Sigmoid colon (tissue), 7 donors: ENCODE measurements at places on chromosomes 4 and X. TPM values are rescaled to one million over a fixed set of nuclear protein-coding genes. Genes with fewer than 3 reads are reported as not detected.

DNA sequence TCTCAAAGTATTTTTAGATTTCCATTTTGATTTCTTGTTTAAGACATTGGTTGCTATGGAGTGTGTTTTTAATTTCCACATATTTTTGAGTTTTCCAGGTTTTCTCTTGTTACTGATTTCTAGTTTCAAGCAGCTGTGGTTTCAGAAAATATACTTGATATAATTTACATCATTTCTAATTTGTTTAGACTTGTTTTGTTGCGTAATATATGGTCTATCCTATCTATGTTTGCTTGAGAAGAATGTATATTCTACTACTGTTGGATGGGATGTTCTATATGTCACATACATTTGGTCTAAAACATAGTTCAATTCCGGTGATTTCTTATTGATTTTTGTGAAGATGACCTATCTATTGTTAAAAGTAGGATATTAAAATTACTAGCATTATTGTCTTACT lies 170.5 kb upstream of the EMCN start:
- H3K27me3 ChIP-seq: no peaks in the 10 kb centered on the region
- no peak for DNase-seq
- no peak overlapping the region for H3K27ac ChIP-seq

DNA sequence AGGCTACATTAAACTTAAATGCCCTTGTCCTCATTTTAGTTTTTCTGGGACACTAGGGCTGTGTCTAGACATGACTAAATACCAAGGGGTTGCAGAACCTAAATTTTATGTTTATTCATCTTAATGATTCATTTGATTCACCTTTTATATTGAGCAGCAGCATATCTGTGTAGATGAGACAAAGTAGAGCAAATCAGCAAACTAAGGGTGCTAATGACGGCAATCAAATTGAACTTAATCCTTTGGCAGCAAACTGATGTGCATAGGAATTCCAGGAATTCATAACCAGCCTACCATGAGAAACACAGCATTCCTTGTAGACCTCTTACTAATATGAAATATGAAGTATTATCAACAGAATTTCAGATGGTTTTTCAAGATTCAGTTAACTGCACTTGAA lies 25.1 kb downstream of the EPHA5 start:
- H3K4me1 ChIP-seq: no peaks in the 10 kb centered on the region
- H3K4me3 ChIP-seq: no peak overlapping the region
- no peaks in the 10 kb centered on the region for H3K27me3 ChIP-seq
- H3K36me3 ChIP-seq: no peaks in the 10 kb centered on the region

- peaks cover 14% of the 10 kb centered on the region for H3K4me1 ChIP-seq
- H3K4me3 ChIP-seq: no peak overlapping the region
- H3K36me3 ChIP-seq: no peaks in the 10 kb centered on the region
- no peak overlapping the region for H3K27ac ChIP-seq
Observed at GRCh38 chr4:173039617-173040577, 128.7 kb upstream of the GALNT7 start.

DNA sequence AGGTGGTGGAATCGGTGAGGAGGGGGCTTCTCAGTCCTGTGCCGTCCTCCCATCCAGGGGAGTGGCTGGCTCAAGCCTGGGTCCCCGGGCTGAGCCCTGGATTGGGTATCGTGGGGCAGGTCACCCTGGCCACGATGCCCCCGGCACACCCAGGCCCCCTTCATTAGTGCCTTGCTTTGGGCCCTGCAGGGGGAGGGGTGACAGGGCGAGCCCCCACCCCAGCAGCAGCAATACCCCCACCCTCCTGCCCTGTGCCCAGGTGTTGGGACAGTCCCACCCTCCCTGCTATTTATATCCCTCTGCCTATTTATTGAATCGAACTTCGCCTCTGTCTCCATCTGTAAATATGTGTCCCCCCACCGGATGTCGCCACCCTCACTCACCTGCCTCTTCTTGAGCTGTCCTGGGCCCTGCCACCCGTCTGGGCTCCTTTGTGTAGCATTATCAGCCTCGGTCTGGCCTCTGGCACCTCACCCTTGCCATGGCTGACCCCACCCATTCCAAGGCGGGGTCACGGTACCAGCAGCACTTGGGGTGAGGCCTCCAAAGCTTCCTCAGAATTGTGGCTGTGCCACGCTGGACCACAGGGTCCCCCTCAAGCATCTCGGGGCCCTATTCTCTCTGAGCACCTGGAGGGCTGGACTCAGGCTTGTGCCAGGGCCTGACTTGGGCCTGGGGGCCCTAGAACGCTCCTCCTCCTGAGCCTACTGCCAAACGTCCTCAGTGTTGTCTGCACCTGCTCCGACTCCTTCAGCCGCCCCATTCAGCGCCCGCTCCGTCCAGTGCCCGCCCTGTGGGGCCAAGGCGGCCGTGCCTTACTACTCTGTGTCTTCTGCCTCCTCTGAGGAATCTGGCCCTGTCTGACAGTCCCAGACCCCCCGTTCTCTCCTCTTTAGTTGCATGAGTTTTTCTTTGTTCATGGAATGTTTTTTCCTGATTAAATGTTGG lies 6.1 kb downstream of the LAGE3 start:
- peaks cover 19% of the 10 kb centered on the region for H3K36me3 ChIP-seq
- no peaks in the 10 kb centered on the region for H3K4me1 ChIP-seq
- no peak overlapping the region for H3K4me3 ChIP-seq

DNA sequence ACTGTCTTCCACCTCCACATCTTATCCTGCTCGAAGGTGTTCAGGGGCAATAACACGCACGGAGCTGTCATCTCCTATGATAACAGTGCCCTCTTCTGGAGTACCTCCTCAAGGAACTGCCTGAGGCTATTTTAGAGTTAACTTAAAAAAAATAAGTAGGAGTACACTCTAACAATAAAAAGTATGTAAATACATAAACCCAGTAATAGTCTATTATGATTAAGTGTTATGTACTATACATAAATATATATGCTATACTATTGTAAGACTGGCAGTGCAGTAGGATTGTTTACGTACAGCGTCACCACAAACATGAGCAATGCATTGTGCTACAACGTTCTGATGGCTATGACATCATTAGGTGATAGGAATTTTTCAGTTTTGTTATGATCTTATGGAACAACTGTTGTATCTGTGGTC lies 34.5 kb upstream of the TLR2 start:
- no peak overlapping the region for H3K4me3 ChIP-seq
- H3K27me3 ChIP-seq: no peaks in the 10 kb centered on the region
- H3K36me3 ChIP-seq: no peaks in the 10 kb centered on the region

GRCh38 chr4:140156529-140157171 lies 2.7 kb upstream of the MAML3 start:
- H3K4me3 ChIP-seq: no peak overlapping the region
- no peaks in the 10 kb centered on the region for H3K36me3 ChIP-seq
- no peak for DNase-seq
- peak overlapping the region; percentile 79 for H3K27ac ChIP-seq
- no peaks in the 10 kb centered on the region for H3K27me3 ChIP-seq

GRCh38 chr4:108058685-108059440 lies 69.2 kb downstream of the HADH start:
- no peak overlapping the region for H3K27ac ChIP-seq
- H3K36me3 ChIP-seq: no peaks in the 10 kb centered on the region
- H3K4me1 ChIP-seq: no peaks in the 10 kb centered on the region
- H3K4me3 ChIP-seq: no peak overlapping the region
- DNase-seq: no peak

DNA sequence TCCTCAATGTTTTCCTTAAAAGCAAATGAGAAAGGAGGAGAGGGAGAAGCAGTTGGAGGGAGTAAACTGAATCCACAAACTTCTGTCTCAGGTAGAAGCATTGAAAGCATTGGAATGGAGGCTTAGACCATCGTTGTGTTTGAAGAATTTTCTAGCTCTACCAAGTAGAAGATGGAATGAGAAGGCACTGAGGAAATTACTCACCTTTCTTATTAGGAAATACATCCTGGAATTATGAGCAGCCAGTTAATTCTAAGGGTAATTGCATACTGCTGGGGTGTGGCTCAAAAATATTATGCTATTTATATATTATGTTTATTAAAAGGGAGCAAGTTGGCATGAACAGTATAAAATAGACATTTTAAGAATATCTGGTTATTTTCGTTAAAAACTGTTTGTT lies 12.9 kb downstream of the PGM2 start:
- H3K27ac ChIP-seq: no peak overlapping the region
- DNase-seq: no peak
- no peaks in the 10 kb centered on the region for H3K27me3 ChIP-seq
- H3K36me3 ChIP-seq: peaks cover 87% of the 10 kb centered on the region
- no peak overlapping the region for H3K4me3 ChIP-seq
- peaks cover 22% of the 10 kb centered on the region for H3K4me1 ChIP-seq

DNA sequence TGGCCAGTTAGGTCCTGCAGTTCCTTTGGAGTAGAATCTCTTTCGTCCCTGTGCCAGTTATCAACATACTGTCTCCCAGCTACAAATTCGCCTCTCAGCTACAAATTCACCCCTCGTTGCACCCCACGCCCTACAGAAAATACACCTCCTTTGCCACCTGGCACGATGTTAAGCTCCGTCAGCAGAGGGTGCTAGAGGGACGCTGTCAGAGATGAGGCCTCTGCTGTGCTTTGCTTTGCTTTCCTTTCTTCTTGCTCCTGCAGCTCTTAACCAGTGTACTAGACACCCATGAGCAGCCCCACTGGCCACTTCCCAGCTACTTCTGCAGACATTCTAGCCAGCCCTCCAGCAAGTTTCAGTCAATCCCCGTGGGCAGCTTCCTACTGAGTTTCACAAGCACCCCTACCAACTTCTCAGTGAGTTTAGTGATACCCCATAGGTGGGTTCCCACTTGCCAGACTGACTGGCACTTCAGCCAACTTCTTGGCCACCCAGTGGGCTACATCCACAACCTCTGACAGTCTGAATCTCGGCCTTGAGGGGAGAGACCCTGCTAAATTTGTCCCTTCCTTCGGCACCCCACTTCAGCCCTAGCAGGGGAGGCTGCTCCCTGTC lies 21.8 kb downstream of the HAUS3 start:
- H3K27ac ChIP-seq: no peak overlapping the region
- no peak overlapping the region for H3K4me3 ChIP-seq
- no peaks in the 10 kb centered on the region for H3K36me3 ChIP-seq
- H3K27me3 ChIP-seq: no peaks in the 10 kb centered on the region

GRCh38 chr4:26804925-26805324 lies 55.7 kb upstream of the STIM2 start:
- H3K4me3 ChIP-seq: no peak overlapping the region
- H3K27me3 ChIP-seq: no peaks in the 10 kb centered on the region
- no peak overlapping the region for H3K27ac ChIP-seq
- DNase-seq: no peak

DNA sequence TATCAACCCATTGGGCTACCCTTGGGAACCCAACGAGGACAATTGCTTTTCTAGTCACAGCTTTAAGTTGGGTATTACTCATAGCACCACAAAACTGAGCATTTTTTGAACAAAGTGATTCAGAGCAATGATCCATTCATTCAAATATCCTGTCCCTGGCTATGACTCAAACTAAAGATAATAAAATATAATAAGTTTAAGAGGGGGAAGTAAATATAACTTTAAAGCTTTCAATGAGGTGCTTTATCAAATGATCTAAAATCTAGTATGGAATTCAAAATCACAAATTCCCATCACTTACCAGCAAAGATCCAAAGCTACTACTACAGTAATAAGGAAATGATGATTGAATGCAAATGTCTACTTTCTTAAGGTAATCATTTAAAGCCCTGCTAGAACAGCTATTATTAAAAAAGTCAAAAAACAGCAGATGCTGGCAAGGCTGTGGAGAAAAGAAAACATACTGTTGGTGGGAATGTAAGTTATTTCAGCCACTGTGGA lies 39.8 kb upstream of the S100G start:
- no peak overlapping the region for H3K27ac ChIP-seq
- H3K36me3 ChIP-seq: no peaks in the 10 kb centered on the region
- DNase-seq: no peak
- no peak overlapping the region for H3K4me3 ChIP-seq

DNA sequence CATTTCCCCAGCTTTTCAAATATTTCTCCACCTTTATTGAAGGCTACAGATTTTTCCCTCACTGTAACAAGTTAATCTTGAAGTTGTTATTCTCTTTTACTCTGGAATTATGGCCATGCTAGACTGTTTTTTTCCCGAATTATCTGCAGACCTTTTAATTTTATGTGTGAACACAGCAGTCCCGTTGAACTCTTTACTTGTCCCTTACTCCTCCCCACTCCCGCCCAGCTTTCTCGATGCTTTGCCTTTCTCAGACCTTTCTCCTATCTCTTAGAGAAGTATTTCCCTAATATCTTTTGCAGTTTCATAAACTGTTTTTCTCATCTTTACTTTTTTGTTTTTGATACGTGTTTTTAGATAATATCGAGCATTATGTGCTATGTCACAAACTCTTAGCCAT lies 776 bp downstream of the CEP44 start:
- peaks cover 48% of the 10 kb centered on the region for H3K4me1 ChIP-seq
- DNase-seq: no peak
- H3K27me3 ChIP-seq: no peaks in the 10 kb centered on the region
- peak overlapping the region; percentile 97 for H3K27ac ChIP-seq

GRCh38 chrX:150544835-150545770 lies 23.3 kb upstream of the MTM1 start:
- peaks cover 5% of the 10 kb centered on the region for H3K4me1 ChIP-seq
- H3K27ac ChIP-seq: no peak overlapping the region
- no peaks in the 10 kb centered on the region for H3K36me3 ChIP-seq
- no peaks in the 10 kb centered on the region for H3K27me3 ChIP-seq
- no peak for DNase-seq
- no peak overlapping the region for H3K4me3 ChIP-seq

- no peak overlapping the region for H3K27ac ChIP-seq
- no peak for DNase-seq
- H3K36me3 ChIP-seq: no peaks in the 10 kb centered on the region
- H3K27me3 ChIP-seq: no peaks in the 10 kb centered on the region
- no peak overlapping the region for H3K4me3 ChIP-seq
Observed at GRCh38 chrX:64908121-64908520, 68.1 kb downstream of the ZC4H2 start.

DNA sequence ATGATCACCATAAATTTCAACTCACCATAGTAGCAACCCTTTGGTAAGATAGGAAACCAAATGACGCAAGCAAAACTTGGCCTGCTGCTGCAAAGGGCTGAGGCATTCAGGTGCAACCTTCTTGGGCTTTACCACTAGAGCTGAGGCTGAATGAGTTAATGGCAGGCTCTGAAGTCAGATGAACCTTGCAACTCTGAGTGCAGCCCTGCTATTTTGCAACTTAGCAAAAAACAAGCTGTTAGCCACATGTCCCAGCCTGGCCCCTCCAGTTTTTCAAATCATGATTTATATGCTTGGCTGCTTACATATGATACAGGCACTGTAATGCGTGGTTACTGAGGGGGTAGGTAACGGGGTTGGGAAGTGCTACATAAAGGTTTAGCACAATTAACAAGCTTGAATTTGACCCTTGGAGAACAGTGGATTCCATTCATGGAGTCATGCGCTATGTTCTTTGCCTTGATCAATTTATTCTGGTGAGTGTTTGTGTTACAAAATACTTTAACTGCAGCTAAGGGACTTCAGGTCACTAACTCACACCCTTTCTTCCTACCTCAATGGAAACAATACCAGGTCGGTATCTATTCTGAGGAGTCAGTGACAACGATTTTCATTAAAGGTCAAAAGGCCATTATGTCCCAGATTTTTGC lies 80.5 kb upstream of the PPARGC1A start:
- DNase-seq: no peak
- H3K27ac ChIP-seq: no peak overlapping the region
- H3K36me3 ChIP-seq: no peaks in the 10 kb centered on the region

- no peak overlapping the region for H3K27ac ChIP-seq
- no peaks in the 10 kb centered on the region for H3K36me3 ChIP-seq
- H3K4me1 ChIP-seq: no peaks in the 10 kb centered on the region
- no peak overlapping the region for H3K4me3 ChIP-seq
- DNase-seq: no peak
Observed at GRCh38 chr4:32569861-32570260, 1849.7 kb downstream of the PCDH7 start.

Gene MED28
- total RNA-seq: 17.2 TPM

Gene PLXNB3
- 38.1 TPM for total RNA-seq

Gene DDX53
- total RNA-seq: not detected

Gene CA5B
- total RNA-seq: 8.6 TPM

Gene VCX3B
- total RNA-seq: not detected

Gene TMSB15C
- total RNA-seq: 4.3 TPM

Gene RIPPLY1
- total RNA-seq: not detected

Gene ENPP6
- 0.27 TPM for total RNA-seq
